ENCODE measurements at places on chromosomes 7 and 10.

DNA sequence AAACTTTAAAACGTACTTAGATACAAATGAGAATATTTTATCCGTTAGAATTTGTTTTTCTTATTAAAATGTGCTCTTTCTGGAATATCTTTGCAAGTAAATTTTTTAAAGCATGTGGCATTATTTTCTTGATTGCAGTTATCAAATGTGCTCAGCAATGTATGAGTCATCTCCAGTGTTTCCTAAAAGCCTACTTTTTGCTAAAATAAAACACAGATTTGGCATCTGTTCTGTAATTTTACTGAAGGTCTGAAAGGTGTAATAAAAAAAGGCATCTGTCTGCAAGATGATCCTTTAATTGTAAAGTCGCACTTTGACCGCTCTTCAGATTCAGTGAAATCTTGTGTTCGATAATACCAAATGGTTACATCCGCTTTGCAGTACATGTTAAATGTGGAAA, 3.4 kb downstream of the GNAT3 start:
- no peak overlapping the region for H3K4me3 ChIP-seq
- H3K27me3 ChIP-seq: no peaks in the 10 kb centered on the region
- H3K36me3 ChIP-seq: no peaks in the 10 kb centered on the region
- H3K4me1 ChIP-seq: no peaks in the 10 kb centered on the region
- H3K27ac ChIP-seq: no peak overlapping the region
- no peak for DNase-seq

GRCh38 chr7:734808-735207, 7.7 kb upstream of the PRKAR1B start:
- peaks cover 32% of the 10 kb centered on the region for H3K36me3 ChIP-seq
- H3K27ac ChIP-seq: no peak overlapping the region
- no peak for DNase-seq
- no peak overlapping the region for H3K4me3 ChIP-seq
- peaks cover 6% of the 10 kb centered on the region for H3K4me1 ChIP-seq

DNA sequence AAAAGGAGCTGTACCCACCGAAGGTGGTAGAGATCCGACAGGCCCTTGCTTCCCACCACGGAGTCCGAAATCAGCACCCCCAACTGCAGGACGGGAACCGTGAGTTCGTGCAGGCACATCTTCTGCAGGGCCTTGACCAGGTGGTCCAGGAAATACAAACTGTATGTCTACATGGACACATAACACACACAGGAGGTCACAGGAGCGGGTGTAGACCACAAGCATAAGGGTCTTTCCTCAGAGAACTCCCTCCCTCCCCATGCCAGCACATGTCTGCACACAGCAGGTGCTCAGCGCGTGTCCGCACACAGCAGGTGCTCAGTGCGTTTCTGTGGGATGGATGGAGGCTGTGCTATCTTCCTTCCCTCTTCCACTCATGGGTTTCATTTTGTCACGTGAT, 69.7 kb downstream of the CFAP46 start:
- no peaks in the 10 kb centered on the region for H3K4me1 ChIP-seq
- DNase-seq: peak; percentile 47
- H3K27ac ChIP-seq: no peak overlapping the region
- peaks cover 32% of the 10 kb centered on the region for H3K27me3 ChIP-seq
- no peaks in the 10 kb centered on the region for H3K36me3 ChIP-seq

DNA sequence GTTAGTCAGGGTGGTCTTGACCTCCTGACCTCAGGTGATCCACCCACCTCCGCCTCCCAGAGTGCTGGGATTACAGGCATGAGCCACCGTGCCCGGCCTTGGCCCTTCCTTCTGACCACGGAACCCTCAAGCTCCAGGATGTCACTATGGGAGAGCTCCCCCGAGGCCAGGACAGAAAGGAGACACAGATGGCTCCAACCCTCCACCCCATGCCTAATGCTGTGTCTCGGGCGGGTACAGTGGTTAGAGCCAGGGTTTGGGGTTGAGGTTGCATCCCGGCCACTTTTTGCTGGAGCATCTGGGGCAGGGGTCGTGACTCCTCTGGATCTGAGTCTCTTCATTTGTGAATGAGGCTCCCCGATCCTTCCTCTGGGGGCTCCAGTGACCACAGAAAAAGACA, 8.1 kb downstream of the MYL10 start:
- H3K4me1 ChIP-seq: no peaks in the 10 kb centered on the region
- no peaks in the 10 kb centered on the region for H3K36me3 ChIP-seq
- H3K27me3 ChIP-seq: peaks cover 54% of the 10 kb centered on the region

DNA sequence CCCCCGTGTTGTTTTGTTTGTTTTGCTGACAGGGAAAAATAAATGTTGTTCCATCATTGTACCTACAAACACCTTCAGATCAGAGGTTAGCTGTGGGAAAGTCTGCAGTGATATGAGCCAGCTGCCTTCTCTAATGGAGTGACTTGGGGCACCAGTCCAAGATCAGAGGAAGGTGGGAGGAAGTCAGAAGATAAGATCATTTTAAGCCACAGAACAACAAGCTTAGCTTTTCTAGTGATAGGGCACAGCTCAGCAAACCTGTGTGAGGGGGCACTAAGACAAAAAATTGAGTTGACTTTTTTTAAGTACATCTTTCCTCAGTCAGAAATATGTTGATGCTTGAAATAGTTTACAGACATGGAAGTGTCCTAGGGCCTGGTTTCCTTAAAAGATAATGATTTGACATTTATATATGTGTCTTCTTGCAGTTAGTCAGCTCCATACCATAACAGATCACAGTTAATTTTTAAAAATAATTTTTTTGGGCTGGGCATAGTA, 240.3 kb upstream of the KAT6B start:
- no peak for DNase-seq
- H3K4me3 ChIP-seq: peak overlapping the region; percentile 10
- H3K27ac ChIP-seq: peak overlapping the region; percentile 74
- no peaks in the 10 kb centered on the region for H3K36me3 ChIP-seq
- peaks cover 57% of the 10 kb centered on the region for H3K4me1 ChIP-seq

- H3K27ac ChIP-seq: no peak overlapping the region
- no peaks in the 10 kb centered on the region for H3K4me1 ChIP-seq
- H3K4me3 ChIP-seq: no peak overlapping the region
- no peaks in the 10 kb centered on the region for H3K36me3 ChIP-seq
These were observed 101.3 kb downstream of the HIF1AN start for GRCh38 chr10:100636848-100637553.

DNA sequence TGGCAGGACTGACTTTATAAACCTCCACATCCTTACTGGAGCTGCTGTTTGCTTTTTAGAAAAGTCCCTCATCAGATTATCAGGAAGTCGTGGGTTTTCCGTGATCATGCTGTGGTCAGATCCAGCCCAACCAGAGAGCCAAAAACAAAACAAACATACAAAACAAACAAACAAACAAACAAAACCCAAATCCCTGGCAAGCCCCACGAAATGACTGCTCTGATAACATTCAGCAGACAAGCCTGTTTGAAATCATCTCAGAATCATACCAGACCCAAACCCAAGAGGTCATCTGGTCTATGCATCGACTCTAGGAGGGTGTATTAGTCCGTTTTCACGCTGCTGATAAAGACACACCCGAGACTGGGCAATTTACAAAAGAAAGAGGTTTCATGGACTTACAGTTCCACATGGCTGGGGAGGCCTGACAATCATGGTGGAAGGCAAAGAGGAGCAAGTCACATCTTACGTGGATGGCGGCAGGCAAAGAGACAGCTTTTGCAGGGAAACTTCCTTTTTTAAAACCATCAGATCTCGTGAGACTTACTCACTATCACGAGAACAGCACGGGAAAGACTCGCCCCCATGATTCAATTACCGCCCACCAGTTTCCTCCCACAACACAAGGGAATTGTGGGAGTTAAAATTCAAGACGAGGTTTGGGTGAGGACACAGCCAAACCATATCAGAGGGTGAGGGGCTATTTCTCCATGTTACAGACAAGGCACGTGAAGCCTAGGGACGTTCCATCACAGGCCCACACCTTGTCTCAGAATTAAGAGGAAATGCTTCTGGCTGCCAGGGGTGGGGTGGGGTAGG, 85.7 kb downstream of the PARP12 start:
- no peak overlapping the region for H3K27ac ChIP-seq
- H3K36me3 ChIP-seq: no peaks in the 10 kb centered on the region
- DNase-seq: no peak
- no peak overlapping the region for H3K4me3 ChIP-seq
- no peaks in the 10 kb centered on the region for H3K27me3 ChIP-seq
- H3K4me1 ChIP-seq: no peaks in the 10 kb centered on the region

DNA sequence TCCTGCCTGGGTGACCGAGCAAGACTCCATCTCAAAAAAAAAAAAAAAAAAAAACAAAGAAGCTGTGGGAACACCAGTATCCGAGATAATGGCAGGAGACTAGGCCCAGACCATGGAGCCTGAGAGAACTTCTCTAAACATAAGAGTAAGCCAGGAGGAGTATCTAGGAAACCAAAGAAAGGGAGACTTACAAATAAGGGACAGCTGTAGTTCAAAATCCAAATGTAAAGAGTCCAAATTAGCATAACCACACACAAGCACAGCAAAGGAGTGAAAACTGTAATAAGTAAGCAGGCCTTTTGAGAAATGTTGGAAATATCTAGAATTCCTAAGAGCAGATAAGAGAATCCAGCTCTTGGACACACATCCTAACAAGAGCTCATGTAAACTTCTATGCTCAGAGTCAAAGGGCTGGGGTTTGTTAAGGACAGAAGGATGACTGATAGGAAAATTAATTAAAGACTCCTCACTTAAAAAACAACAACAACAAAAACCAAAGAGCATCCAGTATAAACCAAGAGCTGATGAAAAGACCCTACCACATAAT, 15.8 kb downstream of the ZNF25 start:
- no peaks in the 10 kb centered on the region for H3K4me1 ChIP-seq
- no peaks in the 10 kb centered on the region for H3K27me3 ChIP-seq

DNA sequence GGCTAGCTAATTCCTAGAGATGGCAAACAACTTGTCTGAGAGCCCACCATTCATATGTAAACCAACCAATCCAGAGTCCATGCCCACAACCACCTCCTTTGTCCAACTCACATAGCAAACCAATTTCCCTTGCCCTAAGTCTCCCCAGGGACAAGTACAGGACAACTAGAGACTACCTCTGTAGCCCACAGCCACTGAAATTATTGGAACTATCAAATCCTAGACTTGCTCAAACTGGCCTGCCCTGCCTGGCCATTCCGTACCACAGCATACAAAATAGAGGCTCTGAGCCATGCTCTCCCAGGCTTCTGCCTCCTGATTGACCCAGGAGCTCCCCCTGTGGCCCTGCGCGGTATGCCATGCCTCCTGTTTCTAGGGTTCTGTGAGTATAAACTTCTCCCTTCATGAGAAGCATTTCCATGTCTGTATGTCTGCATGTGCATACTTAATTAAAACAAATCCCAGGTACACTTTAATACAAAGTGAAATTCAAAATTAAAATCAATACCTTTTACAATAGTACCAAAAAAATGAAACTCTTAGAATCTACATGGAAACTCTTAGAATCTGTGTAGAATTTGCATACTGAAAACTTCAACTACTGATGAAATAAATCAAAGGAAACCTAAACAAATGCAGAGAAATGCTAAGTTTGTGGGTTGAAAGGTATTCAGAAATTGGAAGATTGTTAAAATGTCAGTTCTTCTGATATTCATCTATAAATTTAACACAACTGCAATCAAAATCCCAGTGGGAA, 4.0 kb upstream of the HECW1 start:
- H3K36me3 ChIP-seq: no peaks in the 10 kb centered on the region
- DNase-seq: no peak
- no peak overlapping the region for H3K27ac ChIP-seq
- H3K27me3 ChIP-seq: peaks cover 40% of the 10 kb centered on the region
- H3K4me1 ChIP-seq: peaks cover 14% of the 10 kb centered on the region

DNA sequence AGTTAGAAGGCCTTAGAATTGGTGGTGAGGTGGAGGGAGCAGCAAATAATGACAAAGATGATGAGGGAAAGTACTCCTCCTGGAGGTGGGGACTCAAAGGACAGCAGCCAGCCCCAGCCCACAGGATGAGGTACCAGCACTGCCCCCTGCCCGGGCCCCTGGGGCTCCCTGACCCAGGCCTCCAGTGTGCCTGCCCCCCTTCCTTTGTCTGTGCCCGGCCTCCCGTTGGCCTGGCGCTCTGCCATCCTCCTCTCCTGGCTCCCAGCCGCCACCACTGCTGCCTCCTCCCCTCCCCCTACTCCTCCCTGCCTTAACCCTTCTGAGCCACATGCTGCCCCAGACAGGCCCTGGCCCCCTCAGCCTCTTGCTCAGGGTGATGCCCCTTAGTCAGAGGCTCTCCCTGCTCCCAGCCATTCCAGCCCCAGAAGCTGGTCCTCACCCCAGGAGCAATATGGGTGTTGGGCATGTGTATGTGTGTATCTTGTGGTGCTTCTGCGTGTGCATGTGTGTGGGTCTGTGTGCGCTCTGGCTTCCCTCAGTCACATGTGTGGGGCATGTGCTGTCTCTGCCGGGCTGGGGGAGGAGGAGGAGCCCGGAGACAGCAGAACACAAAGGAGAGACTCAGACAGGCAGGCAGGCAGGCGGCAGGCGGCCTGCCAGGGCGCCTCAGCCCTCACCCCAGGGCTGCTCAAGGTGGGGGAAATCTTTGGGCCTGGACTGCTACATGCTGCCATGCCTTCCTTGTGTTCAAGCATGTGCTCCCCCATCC, 2.6 kb downstream of the LDB1 start:
- H3K4me1 ChIP-seq: peaks cover 79% of the 10 kb centered on the region
- no peaks in the 10 kb centered on the region for H3K27me3 ChIP-seq
- peak overlapping the region; percentile 98 for H3K27ac ChIP-seq
- DNase-seq: peak; percentile 85

DNA sequence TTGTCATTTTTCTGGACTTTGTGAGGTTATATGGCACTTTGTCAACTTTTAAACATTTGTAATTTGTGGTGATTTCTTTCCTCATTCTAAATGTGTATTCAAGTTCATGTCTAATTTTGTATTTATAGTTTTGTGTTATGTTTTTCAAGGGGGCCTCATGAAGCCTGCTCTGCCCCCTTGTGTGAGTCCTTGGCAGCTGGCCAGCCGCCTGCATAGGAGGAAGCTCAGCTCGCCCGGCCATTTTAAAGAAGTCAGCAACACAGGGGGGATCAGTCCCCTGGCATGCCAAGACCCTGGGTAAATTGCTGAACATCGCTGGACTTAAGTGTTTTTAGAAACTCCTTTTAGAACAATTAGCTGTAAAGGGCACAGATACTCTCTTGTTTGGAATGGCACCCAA, 123.0 kb downstream of the ANLN start:
- no peak overlapping the region for H3K4me3 ChIP-seq
- DNase-seq: no peak
- no peaks in the 10 kb centered on the region for H3K36me3 ChIP-seq

GRCh38 chr7:35722054-35722849, 27.3 kb upstream of the HERPUD2 start:
- no peak overlapping the region for H3K4me3 ChIP-seq
- H3K27me3 ChIP-seq: no peaks in the 10 kb centered on the region
- H3K36me3 ChIP-seq: no peaks in the 10 kb centered on the region
- H3K27ac ChIP-seq: no peak overlapping the region
- no peaks in the 10 kb centered on the region for H3K4me1 ChIP-seq
- DNase-seq: no peak

DNA sequence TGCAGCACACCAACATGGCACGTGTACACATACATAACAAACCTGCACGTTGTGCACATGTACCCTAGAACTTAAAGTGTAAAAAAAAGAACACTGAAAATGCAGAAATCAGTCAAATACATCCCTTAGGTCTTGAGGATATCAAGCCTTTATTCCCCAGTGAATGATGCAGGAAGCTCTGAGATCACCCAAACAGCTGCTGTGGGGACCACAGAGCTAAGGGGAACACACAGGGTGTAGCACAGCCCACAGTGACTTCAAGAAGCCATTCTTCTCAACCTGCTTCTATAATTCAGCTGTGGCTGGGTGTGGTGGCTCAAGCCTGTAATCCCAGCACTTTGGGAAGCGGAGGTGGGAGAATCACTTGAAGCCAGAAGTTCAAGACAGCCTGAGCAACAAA, 314.9 kb downstream of the CALN1 start:
- no peak overlapping the region for H3K4me3 ChIP-seq
- no peak for DNase-seq
- H3K27ac ChIP-seq: no peak overlapping the region
